Tongue (tissue), 3 donors: ENCODE measurements at places on chromosomes 5 and 9.

- no peak for DNase-seq
Observed at GRCh38 chr5:18745988-18746615, 1111.8 kb downstream of the TAF11L14 start.

- no peak for DNase-seq
Observed at GRCh38 chr9:126228111-126228780, 98.4 kb upstream of the MVB12B start.

GRCh38 chr5:180645274-180646204 is 3.9 kb downstream of the FLT4 start:
- DNase-seq = no peak

DNA sequence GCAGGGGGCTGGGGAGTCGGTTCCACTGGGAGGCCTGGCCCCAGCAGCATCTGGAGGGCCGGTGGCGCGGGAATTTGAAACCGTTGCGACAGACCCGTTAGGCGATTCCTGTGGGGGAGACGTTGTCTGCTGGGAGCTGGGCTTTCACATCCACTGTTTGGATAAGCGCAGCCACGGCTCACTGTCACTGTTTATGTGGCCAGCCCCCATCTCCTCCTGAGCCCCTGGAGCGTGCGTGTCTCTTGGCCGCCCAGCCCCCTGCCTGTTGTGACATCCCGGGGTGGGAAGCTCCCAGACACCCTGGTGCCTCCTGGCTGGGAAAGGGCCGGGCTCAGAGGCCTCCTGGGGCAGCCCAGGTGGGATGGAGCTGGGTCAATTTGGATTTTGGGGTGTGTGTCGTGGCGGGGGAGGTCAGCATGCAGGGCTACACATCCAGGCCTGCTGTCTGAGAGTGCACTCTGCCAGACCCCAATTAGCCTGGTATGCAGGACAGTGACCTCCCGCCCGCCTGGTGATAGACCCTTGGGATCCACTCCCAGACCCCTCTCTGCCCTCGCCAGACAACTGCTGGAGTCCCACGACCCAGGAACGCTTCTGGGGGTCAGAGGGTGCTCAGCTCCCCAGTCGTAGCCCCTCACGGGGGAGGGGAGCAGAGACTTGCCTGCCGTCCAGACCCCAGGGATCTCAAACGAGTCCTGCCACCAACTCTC is 62.0 kb upstream of the RNU6ATAC start:
- DNase-seq = no peak

DNA sequence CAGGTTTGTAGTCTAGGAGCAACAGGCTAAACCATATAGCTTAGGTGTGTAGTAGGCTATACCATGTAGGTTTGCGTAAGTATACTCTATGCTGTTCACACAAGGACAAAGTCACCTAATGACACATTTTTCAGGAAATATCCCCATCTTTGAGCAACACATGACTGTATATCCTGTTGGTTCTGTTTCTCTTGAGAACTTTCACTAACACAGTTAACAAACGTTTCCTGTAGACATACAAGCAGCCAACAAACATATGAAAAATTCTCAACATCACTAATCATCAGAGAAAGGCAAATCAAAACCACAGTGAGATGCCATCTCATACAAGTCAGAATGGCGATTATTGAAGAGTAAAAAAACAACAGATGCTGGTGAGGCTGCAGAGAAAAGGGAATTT is 68.2 kb downstream of the NR2F1-AS1 start:
- DNase-seq = no peak

DNA sequence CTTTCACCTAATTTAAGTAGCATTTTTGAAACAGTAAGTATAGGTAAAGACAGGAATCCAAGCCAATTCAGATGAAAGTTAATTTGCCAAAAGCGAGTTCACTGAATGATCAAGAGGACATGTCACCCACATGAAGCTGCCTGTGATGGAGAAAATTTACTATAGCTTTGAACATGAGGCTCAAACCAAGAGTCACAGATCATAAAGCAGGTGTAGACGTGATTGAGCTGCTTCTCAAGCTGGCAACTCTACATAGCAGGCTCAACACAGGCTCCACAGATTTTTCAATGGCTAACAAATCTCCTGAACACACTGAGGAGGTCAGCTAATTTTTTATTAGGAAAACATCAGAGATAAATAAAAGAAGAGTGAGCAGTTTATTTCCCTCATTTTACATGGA is 173.7 kb downstream of the FAM114A2 start:
- no peak for DNase-seq

GRCh38 chr5:37694867-37695266 is 145.0 kb downstream of the GDNF start:
- no peak for DNase-seq

DNA sequence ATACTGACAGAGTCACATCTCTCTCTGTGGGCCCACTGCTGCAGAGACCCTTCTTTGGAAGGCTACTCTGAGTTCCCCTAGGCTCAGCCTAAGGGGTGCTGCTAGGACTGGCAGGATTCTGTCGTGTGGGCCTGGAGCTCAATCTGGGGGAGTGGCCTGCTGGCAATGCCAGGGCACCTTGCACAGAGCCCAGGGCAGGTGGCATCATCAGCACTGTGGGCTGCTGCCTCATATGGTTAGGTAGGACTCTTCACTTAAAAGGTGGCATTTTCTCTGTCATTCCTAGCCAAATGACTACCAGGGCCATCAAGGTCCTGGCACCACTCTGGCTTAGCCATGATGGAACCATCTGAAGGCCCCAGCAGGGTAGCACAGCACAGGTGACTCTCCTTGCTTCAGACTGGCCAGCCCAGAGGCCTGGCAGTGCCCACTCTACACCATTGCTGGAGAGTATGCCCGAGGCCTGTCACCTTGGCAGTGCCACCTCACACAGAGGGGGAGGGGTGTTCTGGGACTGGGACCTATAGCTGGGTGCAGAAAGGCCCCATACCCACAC is 21.9 kb downstream of the PITX1 start:
- no peak for DNase-seq

DNA sequence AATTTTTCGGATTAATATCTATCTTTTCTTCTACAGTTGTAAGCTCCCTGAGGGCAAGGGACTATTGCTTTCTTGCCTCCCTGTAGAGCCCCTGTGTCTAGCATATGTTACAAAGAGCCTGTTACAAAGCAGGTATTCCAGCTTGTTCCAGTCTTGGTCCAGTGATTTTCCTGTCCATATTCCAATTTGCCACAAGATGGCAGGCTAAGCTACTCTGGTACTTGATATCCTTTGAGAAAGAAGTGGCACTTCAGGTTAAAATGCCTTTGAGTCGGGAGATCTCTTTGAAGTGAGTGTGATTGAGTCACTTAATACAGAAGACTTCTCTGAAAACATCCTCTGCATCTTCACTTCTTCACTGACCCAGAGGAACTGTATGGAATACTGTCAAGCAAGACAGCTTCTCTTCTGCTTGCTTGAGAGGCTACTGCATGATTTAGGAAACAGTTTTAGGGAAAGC is 24.5 kb downstream of the CAVIN4 start:
- DNase-seq = peak; percentile 78

- DNase-seq = no peak
Observed at GRCh38 chr9:84229191-84229590, 111.4 kb downstream of the SLC28A3 start.

GRCh38 chr5:139744471-139745131 is 51.0 kb upstream of the PSD2 start:
- DNase-seq = peak; percentile 95

- peak; percentile 48 for DNase-seq
Observed at GRCh38 chr5:51632793-51633192, 249.5 kb downstream of the ISL1 start.

- DNase-seq = no peak
Observed at GRCh38 chr5:34854459-34855174, 15.7 kb downstream of the TTC23L start.

DNA sequence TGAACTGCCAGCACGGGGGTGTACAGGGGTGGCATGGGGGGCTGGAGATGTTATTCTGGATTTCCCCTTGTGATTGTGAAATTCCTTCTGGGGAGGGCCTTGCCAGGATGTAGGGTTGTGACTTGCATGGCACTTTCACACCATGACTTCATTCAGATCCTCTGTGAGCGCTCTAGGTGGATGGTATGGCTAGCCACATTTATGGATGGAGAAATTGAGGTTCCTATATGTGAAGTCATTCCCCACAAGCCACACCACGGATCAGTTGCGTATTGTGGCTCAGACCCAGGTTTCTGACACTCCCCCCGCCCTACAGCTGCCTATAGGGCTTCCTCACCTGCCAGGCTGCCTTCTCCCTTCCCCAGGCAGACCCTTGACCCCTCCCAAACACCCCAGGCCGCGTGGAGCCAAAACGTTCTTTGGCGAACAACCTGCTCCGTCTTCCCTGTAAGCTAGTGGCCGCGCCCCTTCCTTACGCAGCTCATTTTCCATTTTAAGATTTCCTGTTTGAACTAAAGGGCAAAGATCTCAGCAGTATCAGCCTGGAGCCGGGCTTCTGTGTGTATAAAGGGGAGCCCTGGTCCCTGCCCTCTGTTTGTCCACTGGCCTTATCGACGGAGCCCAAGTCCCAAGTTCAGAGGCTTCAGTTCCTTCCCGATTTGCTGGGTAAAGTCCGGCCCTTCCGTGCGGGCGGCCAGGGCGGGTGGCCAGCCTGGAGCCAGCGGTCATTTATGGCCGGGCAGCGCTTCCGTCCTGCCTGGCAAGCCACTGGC is 97.8 kb upstream of the KLF4 start:
- no peak for DNase-seq

- DNase-seq = no peak
Observed at GRCh38 chr9:36134761-36135505, 1.6 kb upstream of the GLIPR2 start.

GRCh38 chr9:77305622-77306400 is 128.5 kb downstream of the VPS13A start:
- no peak for DNase-seq

DNA sequence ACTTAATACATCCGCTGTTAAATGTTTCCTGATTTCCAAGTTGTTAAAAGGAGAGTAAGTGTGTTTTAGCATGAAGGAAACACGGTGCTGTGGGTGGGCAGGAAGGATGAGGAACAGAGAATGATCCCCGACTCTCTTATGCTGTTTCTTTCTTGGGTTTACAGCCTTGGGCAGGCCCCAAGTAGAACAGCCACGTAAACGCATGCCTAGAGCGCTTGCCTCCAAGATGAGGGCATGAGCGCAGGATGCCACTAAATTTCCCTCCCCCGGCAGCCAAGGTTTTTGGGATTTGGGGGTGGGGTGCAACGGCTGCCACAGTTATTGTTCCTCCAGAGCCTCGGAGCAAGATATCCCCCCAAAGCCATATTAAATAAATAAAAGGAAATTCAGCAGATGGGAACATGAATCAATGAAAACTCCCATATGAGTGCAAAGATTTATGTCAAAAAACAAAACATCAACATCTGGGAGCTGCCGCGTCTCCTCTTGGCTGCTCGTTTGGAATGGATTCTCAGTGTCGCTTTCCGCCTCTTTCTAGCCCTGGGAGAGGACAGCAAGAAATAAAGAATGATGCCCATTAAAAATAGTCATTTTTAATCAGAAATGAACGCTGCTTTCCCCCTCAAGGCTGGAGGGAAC is 10.0 kb upstream of the DELE1 start:
- no peak for DNase-seq

DNA sequence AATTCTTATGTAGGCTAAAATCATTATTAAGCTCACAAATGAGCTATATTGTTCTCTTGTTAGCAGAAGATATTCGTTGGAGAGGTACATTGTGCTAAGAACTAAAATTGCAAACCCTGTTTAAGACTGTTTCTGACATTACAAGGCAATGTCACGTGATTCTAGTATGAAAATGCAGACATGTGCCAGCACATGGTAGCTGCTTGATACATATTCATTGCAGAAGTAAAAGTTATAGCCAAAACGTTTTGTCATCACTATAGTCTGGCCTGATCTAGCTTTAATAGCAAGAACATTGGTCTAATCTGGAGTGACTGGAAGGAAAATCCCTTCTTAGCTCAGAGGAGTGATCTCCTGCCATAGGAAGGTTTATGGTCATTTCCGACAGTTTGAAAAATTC is 144.7 kb downstream of the CFAP90 start:
- no peak for DNase-seq

DNA sequence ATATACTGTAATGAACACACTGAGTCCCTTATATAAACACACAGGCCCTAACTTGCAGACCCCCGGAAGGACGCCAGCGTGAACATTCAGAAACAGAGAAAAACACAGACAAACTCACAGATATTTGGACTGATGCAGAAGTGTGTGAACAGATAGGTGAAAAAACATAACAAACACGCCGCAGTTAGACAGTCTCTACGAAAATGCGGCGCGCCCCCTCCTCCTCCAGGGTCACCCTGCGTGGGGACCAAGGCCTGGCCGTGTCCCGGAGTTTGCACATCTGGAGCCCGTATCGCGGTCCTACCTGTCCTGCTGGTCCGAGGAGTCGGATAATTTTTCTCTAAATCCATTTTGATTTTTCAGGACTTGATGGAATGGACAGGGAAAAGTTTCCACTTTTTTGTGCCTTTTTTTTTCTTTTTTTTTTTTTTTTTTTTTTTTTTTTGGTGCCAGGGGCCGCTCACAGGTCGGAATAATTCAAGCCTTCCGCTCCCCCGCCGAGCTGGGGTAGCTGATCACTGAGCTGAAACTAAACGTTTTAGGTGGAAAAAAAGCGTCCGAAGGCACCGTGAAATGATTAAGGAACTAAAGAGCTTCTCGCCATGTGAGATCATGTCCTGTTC is at the start of gene PAX5:
Gene PAX5, minus strand, starts transcription at position 587 of the 623 bp plus-strand sequence. Its CDS starts 237 bp downstream, at position 350.
- peak; percentile 8 for DNase-seq

DNA sequence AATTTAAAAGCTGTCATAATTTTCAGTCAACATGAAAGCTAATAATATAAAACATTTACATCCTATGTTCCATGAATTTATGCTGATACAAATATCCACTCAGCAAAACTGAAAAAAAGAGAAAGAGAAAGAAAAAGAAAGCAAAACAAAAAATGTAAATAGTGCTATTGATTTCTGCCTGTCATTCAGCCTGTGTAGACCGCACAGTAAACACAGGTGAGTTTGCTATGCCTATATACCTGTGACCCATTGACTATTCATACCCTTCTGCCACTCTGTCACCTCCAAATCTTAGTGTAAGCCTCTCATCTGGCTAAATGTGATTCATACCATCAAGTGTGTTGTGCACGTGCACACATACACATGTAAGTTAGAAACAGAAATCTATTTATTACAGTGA is 359.0 kb upstream of the RORB start:
- DNase-seq = no peak

DNA sequence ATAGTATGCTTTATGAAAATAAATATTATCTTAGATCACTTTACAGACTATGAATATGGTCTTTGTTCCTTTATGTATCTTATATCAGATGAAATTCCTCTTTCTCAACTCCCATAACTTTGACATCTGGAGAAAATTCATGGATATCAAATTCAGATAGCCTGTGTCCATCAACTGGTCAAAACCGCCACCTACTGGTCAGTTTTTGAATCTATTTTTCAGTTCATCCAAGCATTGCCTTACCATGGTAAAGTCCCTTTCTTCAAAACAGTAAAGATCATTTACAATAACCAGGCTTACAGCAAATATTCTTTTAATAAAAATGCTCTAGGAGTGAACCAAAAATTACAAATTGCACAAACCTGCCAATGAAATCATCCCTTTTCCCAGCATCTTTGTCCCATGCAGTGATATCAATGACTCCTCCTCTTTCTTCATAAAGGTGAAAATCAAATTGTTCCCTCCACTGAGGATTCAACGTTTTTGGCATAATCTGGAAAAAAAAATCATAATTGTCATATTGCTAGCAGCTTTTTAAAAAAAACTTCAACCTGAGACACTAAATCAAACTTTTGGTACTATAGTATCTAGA is 290.5 kb downstream of the SLF1 start:
- peak; percentile 49 for DNase-seq
